ENCODE measurements at places on chromosomes 2 and 18. TPM values are rescaled to one million over a fixed set of nuclear protein-coding genes. Genes with fewer than 3 reads are reported as not detected.

DNA sequence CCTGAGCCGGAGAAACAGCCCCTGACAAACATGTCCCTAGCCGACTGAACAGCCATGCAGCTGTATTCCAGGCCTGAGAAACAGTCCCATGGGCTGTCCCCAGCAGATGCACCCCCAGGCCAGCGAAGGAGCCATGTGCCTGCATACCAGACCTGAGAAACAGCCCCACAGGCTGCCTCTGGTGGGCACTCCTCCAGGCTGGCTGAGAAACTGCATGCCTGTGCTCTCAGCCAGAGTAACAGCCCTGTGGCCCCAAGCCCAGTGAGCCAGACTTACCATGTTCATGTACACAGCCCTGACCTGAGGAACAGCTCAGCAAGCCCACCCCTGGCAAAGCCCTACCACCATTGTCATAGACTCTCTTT, 24.8 kb downstream of the BOLL start:
- H3K4me3 ChIP-seq: no peak overlapping the region
- no peaks in the 10 kb centered on the region for H3K36me3 ChIP-seq
- no peak for DNase-seq
- no peaks in the 10 kb centered on the region for H3K4me1 ChIP-seq
- no peaks in the 10 kb centered on the region for H3K27me3 ChIP-seq
- no peak overlapping the region for H3K27ac ChIP-seq

- no peak for DNase-seq
- no peaks in the 10 kb centered on the region for H3K27me3 ChIP-seq
- no peak overlapping the region for H3K4me3 ChIP-seq
Observed at GRCh38 chr2:23241611-23242245, 143.3 kb upstream of the KLHL29 start.

DNA sequence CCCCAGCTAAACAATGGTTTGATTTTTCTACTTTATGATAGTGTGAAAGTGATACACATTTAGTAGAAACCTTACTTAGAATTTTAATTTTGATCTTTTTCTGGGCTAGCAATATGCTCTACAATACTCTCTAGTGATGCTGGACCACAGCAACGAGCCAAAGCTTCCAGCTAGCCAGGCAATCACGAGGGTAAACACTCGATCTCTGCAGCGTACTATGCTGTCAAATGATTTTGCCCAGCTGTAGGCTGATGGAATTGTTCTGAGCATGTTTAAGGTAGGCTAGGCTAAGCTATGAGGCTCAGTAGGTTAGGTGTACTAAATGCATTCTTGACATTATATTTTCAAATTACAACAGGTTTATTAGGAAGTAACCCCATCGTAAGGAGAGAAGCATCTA, 207.5 kb downstream of the LRRTM4 start:
- H3K36me3 ChIP-seq: no peaks in the 10 kb centered on the region
- H3K27me3 ChIP-seq: no peaks in the 10 kb centered on the region
- H3K27ac ChIP-seq: no peak overlapping the region
- no peak overlapping the region for H3K4me3 ChIP-seq

GRCh38 chr2:220353897-220354296, 726.5 kb downstream of the SLC4A3 start:
- no peaks in the 10 kb centered on the region for H3K4me1 ChIP-seq
- no peaks in the 10 kb centered on the region for H3K27me3 ChIP-seq
- no peaks in the 10 kb centered on the region for H3K36me3 ChIP-seq
- no peak overlapping the region for H3K4me3 ChIP-seq
- DNase-seq: no peak

The MC5R gene
- not detected for total RNA-seq
